ENCODE measurements at places on chromosomes 1 and 21.

- no peak for DNase-seq
These were observed 79.8 kb downstream of the PIGK start for GRCh38 chr1:77139389-77139788.

GRCh38 chr1:87119541-87120140 is 205.2 kb downstream of the HS2ST1 start:
- no peak for DNase-seq

- no peak for DNase-seq
These were observed 576 bp downstream of the SMIM12 start for GRCh38 chr1:34858901-34859445.

- DNase-seq, result no peak
These were observed 744 bp upstream of the DDX20 start for GRCh38 chr1:111754984-111755330.

DNA sequence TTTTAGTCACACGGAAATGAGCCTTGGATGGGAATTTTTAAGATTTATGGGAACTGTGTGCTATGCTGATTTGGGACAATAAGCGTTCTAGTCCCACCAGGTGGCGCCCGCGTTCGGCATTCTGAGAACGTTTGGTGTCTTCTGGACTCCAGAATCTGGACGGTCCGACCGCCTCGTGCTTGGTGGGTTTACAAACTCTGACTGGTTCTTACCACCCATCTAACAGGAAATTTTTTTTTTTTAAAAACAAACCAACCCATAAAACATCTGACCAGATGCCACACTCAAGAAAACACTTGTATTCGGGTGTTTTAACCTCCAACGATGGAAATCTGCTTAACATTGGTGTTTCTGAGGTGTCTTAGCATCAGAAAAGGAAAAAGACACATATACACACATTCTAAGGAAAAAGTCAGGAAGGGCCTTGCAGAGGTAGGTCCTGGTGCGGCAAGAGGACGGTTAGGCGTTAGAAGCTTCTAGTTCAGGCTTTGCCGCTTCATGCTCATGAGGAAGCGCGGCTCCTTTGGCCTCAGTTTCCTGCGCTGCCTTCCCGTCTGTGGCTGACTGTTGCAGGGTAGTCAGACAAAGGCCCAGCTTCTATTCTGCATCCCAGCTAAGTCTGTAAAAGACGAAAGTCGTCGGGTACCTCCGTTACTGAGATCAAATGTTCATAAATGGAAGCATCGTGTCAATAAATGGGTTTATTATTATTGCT is 814 bp upstream of the DYRK3 start:
- DNase-seq, result no peak

DNA sequence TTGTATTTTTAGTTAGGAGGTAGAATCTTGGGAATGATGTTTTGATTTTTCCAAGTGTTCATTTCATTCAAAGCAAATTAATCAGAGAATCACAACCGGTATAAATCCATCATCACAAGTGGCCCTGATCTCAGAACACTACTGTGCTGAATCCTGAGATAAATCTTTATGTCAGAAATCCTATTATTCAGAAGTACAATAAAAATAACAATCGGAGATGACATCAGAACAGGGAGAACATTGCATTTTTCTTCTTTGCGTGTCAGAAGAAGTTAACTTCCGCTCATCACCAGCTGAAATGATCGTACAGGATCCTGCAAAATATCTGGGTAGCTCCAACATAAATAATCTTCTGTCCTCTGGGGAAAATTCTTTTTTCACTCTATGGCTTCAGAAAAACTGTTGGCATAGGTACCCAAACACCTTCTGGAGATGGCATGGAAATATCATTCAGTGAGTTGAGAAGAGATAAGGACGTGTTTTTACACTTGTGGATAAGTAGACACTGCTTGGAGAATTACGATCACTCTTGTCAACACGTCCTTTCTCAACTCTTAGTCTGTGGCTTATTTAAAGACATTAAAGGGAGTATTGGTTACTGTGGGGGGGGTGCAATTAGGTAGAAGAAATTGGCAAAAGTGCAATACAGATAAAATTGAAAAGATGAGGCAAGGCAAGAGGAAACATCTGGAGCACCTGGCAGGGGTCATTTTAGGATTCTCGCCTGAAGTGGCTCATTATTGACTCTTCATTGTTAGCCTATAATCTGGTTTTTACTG is 46.9 kb upstream of the SMYD2 start:
- no peak for DNase-seq

DNA sequence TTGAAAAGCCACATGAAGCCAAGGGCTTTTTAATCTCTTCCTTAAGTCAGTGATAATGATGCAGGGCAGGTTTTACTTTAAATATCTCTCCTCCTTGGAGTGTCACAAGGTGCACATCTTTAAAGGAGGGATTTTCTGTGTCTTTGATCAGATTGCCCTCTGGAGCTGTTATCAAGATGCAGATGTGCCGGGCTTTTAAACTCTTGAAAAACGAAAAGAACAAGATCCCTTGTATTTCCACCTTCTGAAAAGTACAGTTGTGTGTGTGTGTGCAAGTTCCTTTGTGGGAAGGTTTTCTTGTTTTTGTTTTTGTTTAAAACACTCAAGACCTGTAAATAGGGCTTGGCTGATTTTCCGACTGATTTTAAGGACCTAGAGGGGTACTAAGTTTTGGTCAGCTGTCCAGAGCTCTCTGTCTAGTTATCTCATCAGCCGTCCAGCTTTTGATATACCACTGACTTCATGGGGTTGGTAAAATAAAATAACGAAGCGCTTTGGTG is 1.6 kb downstream of the MARK1 start:
- no peak for DNase-seq

GRCh38 chr1:38037221-38037939 is 9.2 kb downstream of the POU3F1 start:
- no peak for DNase-seq

DNA sequence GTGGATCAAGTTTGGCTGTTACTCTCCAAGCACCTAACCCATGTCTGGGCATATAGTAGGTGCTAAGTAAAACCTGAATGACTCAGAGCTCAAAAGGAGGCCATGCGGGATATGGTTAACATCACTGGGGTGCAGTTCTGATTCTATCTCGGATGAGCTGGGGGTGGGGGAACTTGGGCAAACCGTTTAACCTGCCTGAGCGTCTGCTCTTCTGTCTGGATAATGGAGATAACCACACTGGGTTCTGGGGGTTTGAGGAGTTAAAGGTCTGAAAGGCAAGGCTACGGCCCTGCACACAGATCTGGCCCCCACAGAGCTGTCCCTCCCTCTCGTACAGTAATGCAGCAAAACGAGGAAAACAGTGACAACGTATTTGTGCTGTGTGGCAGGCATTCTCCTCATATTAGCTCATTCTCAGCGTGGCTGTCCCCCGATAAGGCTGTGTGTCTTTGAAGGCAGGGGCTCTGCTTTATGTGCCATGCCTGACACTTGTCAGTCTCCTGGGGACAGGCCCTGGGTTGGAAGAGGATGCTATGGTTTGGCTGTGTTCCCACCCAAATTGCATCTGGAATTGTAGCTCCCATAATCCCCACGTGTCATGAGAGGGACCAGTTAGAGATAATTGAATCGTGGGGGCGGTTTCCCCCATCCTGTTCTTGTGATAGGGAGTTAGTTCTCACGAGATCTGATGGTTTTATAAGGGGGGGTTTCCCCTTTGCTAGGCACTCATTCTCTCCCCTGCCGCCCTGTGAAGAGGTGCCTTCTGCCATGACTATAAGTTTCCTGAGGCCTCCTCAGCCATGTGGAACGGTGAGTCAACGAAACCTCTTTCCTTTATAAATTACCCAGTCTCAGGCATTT is 6.8 kb upstream of the ALDH4A1 start:
- DNase-seq, result no peak

DNA sequence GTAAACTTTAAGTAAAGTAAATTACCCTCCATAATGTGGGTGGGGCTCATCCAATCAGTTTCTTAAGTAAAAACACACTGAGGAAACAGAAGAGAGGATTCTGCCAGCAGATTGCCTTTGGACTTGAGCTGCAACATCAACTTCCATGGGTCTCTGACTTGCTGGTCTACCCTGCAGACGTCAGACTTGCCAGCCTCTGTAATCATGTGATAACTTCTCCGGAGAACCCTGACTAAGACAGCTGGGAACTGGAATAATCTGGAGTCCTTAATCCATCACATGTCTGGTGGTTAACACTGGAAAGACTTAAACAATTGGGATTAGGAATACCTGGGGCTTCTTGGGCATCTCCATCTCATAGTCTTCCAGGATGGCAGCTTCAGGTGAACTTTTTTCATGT is 13.2 kb upstream of the CEP350 start:
- no peak for DNase-seq

GRCh38 chr21:38089763-38090046 is 167.1 kb upstream of the KCNJ15 start:
- no peak for DNase-seq

- DNase-seq, result no peak
These were observed 68.3 kb upstream of the SPAG17 start for GRCh38 chr1:118253053-118253915.

- no peak for DNase-seq
These were observed 26.5 kb downstream of the LRRN2 start for GRCh38 chr1:204659056-204659455.

DNA sequence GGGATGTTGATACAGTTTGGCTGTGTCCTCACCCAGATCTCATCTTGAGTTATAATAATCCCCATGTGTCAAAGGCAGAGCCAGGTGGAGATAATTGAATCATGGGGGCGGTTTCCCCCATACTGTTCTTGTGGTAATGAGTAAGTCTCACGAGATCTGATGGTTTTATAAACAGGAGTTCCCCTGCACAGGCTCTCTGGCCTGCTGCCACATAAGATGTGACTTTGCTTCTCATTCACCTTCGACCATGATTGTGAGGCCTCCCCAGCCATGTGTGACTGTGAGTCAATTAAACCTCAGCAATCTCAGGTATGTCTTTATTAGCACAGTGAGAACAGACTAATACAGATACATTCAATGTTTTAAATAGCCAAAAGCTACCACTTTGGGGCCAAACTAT is 41.1 kb downstream of the SLC35F3 start:
- no peak for DNase-seq

GRCh38 chr1:214044438-214045214 is 56.9 kb downstream of the PROX1 start:
- no peak for DNase-seq

DNA sequence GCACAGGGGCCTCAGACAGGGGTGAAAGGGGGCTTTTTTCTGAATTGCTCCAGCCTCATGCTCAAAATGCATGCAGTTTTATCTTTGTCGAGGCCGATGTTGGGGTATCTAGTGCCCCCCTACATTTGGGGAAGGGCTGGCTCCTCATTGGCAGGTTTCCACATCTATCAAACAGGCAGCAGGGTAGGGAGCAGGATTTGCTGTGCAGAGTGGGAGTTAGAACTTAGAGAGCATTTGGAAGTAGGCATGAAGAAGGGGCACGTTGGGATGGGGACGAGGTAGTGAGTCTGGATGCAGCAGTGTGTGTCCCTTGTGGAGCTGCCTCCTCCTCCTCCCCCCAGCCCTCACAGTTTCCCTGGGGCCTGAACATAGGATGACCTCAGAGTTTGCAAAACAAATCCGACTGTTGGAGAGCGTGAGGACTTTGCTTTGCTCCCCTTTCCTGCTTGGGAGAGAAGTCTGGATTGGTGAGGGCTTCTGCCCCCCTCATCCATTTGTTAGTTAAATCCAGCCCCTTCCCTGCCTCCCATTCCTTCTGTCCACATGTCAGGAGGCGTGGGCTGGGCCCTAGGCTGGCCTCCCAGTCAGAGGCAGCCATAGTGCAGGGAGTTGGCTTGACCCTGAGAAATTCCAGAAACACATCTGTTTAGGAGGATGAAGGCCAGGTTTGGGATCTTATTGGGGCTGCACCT is 36.9 kb upstream of the GPR37L1 start:
- DNase-seq, result no peak

DNA sequence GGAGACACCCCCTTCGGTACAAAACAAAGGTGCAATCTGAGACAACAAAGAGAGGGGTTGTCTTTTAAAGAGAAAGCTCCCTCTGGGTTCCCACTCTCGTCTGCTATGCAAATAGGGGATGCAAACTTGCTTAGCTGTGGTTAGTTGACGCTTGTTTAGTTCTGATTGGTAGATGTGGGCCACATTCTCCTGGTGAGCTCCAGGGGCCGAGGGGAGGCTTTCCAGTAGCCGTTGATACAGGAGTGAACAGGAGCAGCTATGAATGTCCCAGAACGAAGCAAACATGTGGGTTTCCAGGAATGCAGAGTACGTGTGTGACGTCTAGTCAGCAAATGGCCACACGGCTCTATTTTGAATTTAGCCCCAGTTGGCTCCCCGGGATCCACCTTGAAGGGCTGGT is 14.7 kb downstream of the TFF2 start:
- DNase-seq, result no peak

- DNase-seq, result no peak
These were observed 48.3 kb downstream of the TRIM62 start for GRCh38 chr1:33133478-33134105.

- no peak for DNase-seq
These were observed 35.6 kb downstream of the GPA33 start for GRCh38 chr1:167054531-167054930.

- no peak for DNase-seq
These were observed 57.5 kb upstream of the CPLANE2 start for GRCh38 chr1:16294219-16295212.

DNA sequence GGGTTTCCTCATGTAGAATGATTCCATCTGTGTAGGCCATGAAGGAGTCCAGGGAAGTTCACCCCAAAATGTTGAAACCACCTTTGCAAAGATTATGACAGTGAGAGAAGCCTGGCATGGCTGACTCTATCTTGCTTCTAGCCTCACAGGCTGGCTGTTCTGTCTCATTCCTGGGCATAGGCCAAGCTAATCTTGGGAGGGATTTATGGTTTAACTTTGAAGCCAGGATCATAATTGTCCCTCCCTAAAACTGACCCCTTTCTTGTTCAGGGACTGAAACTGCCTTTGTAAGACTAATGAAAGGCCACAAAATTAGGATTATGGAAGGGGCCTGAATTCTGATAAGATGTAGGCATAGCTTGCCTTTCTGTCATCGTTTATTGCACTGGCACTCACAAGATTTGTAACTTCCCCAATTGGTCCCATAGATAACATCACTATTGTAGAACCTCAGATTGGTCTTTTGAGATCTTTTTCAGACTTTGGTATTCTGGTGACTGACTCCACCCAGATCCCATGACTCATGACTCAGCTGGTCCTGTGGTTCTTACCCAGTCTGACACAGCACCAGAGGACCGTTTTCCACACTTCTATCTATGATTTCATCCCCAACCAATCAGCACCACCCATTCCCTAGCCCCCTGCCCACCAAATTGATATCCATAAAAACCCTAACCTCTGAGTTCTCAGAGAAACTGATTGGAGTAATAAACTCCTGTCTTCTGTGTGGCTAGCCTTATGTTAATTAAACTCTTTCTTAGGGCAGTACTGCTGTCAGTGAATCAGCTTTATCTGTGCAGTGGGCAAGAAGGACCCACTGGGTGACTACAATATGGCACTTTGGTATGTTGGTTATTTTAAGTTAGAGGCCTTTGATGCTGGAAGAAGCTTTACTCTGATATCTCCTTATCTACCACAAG is 13.6 kb upstream of the LAMTOR5 start:
- DNase-seq, result no peak

GRCh38 chr1:15756143-15757015 is 2.2 kb upstream of the FBLIM1 start:
- no peak for DNase-seq

DNA sequence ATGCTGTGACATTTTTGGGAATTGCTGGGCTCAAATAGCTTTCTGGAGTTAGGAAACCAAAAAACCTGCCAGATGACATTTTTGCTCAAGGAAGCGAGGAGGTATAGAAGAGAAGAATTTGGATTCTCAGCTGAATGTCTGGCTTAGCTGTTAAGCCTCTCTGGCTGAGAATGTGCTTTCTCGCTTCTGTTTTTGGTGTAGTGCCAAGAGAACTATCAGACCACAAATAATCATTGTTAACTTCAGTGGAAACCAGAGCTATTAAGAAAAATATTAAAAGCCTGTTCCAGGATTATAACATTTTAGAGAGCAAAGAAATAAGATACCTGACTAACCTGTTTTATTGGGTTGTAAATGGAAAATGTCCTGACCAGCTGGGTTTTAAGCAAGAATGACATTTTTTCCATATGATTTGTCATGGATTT is 39.5 kb upstream of the DIPK1A start:
- DNase-seq, result no peak
